ENCODE measurements at places on chromosomes 1 and 21.

DNA sequence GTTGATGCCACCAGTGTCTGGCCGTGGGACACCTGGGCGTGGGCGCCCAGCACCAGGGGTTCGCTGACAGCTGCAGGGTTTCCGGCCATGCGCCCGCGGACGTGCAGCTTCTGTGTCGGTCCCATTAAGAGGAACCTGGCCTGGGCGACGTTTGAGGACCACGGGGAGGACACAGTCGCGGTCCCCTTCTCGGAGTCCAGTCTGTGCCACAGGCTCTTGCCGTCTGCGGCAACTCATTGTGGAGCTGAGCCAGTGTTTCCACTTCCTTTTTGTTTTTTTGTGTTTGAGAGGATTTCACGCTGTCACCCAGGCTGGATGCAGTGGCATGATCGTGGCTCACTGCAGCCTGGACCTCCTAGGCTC, 1.6 kb upstream of the C1orf159 start:
- DNase-seq, result no peak

DNA sequence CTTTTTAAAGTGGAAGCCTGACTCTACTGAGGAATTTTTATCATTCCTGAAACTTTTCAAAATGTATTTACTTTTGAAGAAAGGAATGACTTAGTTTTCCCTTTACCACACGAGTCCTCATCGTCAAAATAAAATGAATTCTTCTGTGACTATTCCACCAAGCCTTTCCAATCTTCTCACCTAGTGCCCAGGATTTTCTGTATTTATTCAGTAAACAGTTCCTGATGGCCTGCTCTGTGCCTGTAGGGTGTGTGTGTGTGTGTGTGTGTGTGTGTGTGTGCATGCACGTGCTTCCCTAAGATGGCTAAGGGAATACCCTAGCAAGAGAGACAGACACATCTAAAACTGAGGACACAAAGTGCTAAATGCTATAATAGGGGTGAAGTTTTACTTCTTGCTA, 395.0 kb upstream of the USP24 start:
- DNase-seq, result no peak

GRCh38 chr21:31180256-31181081, 142.2 kb upstream of the KRTAP19-8 start:
- no peak for DNase-seq

- DNase-seq, result no peak
These were observed 92.8 kb upstream of the CHRM3 start for GRCh38 chr1:239293350-239294110.

DNA sequence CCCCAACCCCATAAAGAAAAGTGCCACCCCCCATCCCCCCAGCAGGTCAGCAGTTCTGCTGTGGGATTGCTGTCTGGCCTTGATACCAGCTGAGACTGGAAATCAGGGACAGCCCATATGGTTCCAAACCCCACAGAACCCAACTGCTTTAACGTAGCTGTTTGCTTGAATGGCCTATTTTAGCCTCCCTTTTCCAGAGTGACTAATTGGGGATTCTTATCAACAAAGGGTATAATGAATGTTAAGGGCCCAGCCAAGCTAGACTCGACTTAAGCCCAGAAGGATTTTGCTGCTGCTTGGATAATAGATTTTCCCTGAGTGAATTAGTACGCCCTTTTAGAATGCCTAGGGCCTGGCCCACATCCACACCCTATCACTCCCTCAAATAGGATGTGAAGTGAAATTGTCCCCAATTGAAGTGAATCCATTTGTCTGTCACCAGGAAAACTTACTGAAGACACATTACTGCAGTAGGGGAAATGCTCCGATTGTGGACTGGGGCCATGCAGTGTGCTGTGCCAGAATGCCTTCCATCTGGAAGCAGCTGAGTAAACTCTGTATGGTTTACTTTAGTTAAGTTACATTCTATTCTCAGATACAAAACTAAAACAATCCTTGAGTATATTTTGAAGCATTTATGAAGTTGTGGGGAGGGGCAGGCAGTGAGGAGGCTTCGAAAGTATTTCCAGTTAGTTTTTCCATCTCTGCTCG, 156.9 kb downstream of the DHRS3 start:
- no peak for DNase-seq

GRCh38 chr21:42343963-42344510, 6.8 kb downstream of the TFF2 start:
- DNase-seq, result no peak

GRCh38 chr1:53340660-53341520, 13.0 kb upstream of the LRP8 start:
- no peak for DNase-seq

DNA sequence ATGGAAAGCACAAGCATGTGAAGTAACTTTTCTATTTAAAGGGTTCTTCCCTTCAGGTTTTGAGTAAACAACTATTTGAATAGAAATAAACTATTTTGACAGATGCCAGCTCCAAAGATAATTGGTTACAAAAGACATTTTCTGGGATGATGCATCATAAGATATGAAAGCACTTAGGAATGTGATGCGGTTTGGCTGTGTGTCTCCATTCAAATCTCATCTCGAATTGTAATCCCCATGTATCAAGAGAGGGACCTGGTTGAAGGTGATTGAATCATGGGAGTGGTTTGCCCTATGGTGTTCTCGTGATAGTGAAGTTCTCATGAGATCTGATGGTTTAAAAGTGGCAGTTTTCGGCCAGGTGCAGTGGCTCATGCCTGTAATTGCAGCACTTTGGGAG, 6.4 kb downstream of the DISP1 start:
- DNase-seq, result no peak

GRCh38 chr1:159132271-159132881, 39.0 kb upstream of the CADM3 start:
- DNase-seq, result peak; percentile 10

DNA sequence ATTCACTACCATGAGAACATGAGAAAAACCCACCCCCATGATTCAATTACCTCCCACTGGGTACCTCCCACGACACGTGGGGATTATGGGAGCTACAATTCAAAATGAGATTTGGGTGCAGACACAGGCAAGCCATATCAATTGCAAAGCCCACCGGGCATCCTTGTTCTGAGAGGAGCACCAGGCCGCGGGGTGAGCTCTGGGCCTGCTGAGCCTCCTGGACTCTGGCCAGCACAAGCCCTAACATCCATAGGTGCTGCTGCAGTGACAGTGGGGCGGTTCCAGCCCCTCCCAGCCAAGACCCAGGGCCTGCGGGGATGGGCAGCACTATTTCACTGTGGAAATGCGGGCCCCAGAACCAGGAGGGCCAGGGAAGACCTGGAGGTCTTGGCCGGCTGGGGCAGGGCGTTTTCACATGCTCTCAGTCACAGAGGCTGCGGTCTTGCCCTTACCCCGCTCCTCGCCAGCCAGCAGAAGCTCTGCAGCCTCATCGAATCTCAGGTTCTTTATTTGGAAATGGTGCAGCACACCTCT, 103.8 kb downstream of the PCBP3 start:
- no peak for DNase-seq

DNA sequence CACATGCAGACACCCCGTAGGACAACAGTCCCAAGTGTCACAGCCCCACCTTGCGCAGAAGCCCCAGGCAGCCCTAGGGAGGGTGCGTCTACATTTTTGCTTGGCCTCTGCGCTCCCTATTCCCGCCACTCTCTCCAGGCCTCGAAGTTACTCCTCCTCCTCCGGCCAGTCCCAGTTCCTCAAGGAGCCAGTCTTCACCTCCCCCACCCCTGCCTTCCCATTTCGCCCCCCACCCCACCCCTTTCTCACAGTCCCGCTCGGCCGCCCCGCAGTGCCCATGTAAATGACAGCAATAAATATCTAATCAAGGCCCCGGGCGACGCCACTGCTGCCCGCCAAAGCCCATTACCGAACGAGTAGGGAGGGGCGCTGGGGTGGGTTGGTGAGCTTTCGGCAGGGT, 3.2 kb downstream of the DMBX1 start:
- DNase-seq, result no peak

DNA sequence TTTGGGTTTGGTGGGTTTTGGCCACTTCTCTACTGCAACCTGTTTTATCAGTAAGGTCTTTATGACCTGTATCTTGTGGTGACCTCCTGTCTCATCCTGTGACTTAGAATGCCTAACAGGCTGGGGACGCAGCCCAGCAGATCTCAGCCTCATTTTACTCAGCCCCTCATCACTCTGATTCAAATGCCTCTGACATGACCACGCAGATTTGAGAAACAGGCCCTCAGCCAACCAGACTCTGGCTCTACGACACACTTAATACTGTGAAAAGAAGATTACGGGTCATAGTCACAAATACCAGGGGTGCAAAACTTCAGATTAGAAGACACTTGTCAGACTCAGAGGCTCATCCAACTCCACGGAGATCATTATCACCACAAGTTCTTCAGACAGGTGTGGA, 28.3 kb upstream of the KIF26B start:
- DNase-seq, result no peak

- no peak for DNase-seq
These were observed 1.4 kb downstream of the WDR26 start for GRCh38 chr1:224433041-224433691.

DNA sequence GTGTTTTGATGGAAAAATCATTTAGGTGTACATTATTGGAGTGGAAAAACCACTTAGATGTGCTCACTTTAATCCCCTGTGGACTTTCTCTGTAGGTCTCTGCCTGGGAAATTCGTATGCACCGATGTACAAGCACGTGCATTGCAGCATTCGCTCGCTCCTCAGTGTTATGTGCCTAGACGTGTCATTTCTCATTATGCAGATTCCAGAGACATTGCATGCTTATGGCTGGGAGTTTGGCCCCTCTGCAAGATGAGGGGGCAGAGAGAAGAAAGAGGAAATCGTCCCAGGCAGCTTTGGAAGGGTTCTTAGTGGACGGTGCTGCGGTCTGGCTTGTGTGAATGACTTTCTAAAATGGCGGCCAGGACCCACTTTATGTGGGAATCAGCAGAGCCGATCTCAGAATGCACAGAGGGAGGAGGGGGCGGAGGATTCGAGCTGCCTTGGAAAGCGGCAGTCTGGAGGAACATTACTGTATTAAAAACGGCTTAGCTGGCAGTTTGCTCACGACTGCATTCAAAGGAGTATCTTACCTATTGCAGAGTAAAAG, 2.3 kb downstream of the SPEN start:
- DNase-seq, result peak; percentile 75

- DNase-seq, result no peak
These were observed 358.1 kb downstream of the HHAT start for GRCh38 chr1:210686841-210687240.

- no peak for DNase-seq
These were observed 135.1 kb upstream of the RAB4A start for GRCh38 chr1:229135773-229136172.

GRCh38 chr21:46111193-46111571, 13.3 kb downstream of the COL6A2 start:
- no peak for DNase-seq

DNA sequence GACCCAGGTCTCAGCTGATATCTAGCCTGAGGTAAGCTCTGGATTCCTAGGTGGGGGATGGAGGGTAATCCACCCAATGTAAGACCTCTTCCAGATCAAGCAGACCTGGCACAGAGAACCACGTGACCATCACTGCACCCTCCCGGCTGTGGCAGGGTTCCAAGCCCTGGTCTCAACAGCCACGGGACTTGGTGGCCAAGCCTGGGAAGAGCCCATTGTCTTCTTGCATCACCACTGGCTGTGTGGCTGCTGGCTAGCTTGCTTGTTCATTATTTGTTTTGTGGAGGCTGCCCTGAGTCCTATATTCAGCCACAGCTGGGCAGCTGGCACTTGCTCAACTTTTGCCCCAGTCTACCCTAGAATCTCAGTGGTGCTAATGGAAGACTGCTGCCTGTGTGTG, 24.1 kb upstream of the NFASC start:
- DNase-seq, result no peak

DNA sequence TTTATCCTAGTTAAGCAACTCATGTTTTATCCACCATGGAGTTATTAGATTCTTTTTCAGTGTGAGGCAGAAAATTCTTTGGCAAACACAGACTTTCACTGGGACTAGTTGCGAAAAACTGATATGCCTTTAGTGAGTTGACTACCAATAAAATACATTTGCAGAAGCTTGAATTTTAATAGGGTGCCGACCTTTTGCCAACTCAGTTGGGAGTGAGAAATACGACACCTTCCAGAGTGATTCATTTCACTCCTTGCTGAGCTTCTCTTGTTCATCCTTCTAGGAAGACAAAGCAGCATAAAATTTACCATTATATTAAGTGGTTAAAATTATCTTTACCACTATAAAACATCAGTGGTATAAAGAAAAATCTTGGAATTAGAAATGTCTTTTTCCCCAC, 1.2 kb upstream of the KRTAP23-1 start:
- DNase-seq, result no peak

All from SK-N-MC (cell line).